Stimulated activated CD8-positive, alpha-beta memory T cell treated with anti-CD3 and anti-CD28 coated beads, Interleukin-12 subunit alpha, Interleukin-12 subunit beta, amount 100 ng/mL, for 4 hours (primary cell): ENCODE measurements at places on chromosomes 12 and 14.
A peak's percentile ranks its signal among the peaks of the same experiment; 100 is the strongest.

DNA sequence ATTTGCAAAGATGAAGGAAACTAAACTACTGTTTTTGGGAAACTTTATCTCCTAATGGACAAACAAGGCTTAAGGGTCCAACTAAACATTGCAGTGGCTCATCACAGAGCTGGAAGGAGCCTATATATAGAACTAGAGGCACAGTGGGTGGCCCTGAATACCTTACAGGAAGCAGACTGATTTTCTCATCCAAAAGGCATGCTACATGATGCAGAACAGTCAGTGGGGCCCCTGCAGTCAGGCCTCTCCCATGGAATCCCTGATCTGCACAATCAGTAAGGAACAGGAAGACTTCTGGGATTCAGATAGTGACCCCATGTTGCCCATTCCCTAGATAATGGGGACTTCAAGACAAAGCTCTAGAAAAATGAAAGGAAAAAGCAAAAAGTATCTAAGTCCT, 1.9 kb upstream of the LLPH start:
- no peak for DNase-seq

GRCh38 chr12:2805143-2805520, 7.3 kb upstream of the ITFG2 start:
- no peak for DNase-seq

GRCh38 chr12:69879007-69879960, 54.3 kb downstream of the MYRFL start:
- peak; percentile 15 for DNase-seq

DNA sequence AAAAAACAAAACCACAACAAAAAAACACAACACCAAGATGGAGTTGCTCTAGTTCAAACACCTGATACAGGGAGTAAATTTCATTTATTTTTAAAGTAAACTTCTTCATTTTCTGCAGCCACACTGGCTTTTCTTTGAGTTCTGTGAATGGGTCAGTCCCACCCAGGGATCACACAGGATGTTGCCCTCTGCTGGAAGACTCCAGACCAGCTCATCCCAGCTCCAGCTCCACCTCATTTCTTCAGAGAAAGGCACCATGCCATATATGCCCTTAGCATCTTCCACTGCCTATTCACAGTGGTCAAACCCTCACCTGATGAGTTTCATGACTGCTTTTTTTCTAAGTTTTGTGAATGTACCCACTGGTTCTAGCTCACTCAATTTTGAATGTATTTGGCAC, 8.0 kb downstream of the GLIPR1 start:
- no peak for DNase-seq

DNA sequence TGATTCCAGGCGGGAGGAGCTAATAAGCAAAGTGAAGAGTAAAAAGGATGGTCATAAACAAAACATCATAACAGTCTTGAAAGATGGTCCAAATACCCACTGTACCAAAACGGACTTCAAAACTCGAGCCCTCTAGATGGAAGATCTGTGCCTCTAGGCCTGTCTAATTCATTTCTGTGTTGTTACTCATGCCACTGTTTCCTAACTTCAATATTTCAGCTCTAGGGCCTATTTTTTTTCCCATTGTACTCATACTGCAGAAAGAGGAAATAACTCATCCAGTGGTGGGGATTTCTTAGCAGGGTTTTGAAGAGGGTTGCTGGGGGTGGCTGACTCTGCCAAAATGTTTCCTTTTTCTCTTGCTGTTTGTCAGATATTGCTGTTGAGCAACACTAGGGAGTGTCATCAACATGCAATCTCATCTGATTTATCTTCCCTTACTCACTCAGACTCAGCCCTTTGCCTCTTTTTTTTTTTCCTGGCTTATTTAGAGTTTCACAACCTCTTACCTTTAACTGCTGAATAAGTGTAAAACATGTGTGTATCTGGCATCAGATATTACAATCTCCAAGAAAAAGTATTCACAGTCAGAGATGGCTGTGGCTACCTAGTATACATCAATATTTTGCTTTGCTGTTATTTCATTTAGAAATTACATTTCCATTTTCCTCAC, 189.6 kb downstream of the DUSP6 start:
- DNase-seq, result peak; percentile 3

DNA sequence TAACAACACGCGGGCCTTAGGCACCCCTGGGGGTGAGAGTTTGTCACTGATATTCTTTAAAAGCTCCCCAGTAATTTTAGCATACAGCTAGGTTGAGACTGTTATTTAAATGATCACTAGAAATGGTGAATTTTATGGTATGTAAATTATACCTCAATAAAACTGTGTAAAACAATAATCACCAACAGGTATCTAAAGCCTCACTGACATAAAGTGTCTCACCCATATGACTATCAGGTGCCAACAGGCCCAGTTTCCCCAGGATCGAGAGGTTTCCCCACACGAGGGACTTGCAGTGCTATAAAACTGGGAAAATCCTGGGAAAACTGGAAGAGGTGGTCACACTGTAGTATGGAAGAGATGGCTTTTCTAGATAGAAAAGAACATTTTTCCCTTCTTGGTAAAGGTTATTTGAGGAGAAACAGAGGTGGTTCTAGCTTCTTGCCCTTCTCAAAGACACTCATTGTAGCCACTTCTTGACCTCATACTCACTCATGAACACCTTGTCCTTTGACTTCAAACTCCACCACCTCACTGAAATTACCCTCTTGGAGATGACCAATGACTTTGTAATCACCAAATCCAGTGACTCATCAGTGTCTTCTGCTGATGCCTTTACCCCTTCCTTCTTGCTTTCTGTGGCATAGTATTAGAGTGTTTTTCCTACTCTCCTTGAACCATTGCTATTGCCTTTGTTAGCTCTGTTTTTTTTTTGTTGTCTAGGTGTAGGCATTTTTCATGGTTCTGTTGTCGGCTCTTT, 24.8 kb upstream of the NUBPL start:
- DNase-seq, result no peak

- no peak for DNase-seq
These were observed 34.9 kb upstream of the CERS5 start for GRCh38 chr12:50201987-50202521.

- DNase-seq, result no peak
These were observed 78.5 kb downstream of the ADGRD1 start for GRCh38 chr12:131032082-131032750.

DNA sequence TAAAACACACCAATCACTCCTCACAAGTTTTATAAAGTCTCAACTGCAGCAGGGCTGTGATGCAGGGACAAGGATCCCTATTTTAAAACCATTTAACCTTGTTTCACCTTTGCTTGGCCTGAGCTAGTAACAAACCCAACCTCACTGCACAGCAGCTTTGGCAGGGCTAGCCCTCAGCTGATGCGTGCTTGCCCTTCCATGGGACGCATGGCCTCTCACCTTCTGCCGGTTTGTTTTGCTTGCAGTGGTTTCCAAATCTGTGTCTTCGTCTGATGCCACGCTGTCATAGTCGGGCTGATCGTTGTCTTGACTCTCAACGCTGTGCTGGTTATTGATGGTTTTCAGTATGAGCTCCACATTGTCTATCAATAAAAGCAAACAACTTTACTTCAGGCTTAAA, 43.3 kb downstream of the GIT2 start:
- no peak for DNase-seq

- no peak for DNase-seq
These were observed 55.2 kb downstream of the EFCAB11 start for GRCh38 chr14:89899291-89899690.

DNA sequence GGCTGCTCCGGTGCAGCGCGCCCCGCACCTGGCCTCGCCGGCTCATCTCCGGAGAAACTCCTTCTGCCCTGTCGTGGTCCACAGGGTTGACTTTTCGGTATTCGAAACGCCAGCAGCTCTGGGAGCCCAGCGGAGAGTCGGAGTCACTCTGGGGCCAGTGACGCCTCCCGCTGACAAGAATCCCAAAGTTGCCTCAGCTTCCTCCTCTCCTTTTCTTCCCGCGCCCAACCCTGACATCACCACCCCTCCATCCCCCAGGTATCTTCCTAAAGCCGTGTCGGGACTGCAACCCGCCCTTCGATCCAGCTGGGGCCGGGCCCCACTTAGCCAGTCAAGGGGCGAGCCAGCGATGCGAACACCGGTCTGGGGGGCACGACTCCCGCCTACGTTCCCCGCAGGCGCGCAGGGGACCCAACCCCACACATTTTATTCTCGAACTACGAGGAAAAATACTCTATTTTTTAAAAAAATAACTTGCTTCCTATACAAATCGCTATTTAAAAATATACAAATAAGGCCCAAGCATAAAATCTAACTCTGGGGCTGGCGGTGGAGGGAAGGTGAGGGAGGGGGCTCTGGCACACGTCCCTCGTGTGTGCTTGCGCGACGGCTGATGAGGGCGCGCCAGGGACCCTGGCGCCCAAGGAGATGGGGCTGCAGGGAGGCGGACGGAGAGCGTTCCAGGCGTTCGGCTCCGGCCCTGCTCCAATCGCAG, 2.1 kb downstream of the NKX2-8 start:
- DNase-seq, result no peak

- no peak for DNase-seq
These were observed 9.6 kb upstream of the IFI27L2 start for GRCh38 chr14:94139006-94139405.

DNA sequence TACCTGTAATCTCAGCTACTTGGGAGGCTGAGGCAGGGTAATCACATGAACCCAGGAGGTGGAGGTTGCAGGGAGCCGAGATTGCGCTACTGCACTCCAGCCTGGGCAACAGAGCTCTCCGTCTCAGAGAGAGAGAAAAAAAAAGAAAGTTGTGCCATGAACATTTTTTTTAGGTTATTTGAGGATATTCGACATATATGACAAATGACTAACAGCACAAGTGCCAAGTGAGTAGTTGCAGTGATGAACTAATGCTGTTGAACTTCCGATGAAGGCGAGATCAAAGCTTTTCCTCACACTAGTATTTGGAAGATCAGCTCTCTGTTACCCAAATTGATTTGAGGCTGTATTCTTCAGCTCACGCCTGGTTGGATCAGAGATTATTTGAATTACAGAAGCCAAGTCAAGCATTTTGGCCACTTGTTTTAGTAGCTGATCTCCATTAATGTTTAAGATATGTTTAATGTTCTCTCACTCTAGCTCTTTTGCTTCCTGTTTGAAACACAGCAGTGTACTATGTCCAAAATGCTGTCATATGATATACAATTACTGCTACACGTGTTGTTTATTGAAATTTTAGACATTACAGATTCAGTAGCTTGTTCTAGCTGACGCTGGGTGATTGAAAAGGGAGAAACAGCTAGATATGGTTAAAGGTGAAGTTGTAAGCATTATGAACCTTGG, 43.4 kb downstream of the WDR20 start:
- DNase-seq, result no peak

DNA sequence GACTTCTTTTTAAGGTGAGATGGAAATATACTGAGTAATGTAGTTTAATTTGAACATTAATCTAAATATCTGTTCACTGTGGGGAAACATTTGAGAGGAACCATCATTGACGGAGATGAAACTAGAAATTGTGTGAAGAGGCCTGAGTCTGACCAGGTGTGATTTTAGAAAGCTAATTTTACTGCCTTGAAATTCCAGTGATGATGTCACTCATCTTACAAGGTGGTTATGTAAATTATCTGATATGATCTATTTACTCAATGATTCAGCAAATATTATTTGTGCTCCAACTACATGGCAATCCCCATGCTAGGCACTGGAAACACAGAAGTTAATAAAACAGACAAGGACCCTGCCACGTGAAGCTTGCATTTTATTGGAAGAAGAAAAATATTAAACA, 435.7 kb upstream of the DCN start:
- no peak for DNase-seq

DNA sequence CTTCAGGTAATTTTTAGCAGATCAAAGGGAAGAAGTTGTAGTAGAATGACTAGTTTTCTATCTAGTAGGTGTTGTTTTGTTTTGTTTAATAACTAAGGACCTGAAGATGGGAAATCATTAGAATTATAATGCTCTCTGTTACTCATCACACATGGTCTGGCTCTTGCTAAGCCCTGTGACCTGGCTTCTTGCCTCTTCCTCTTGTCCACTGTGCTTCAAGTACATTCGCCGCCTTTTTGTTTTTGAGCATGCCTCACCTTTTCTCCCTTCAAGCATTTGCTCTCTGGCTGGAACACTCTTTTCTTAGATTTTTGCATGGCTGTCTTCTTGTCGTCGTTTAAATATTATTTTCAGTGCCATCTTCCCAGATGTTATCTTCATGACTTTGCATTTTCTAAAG, 47.7 kb downstream of the DAAM1 start:
- no peak for DNase-seq

DNA sequence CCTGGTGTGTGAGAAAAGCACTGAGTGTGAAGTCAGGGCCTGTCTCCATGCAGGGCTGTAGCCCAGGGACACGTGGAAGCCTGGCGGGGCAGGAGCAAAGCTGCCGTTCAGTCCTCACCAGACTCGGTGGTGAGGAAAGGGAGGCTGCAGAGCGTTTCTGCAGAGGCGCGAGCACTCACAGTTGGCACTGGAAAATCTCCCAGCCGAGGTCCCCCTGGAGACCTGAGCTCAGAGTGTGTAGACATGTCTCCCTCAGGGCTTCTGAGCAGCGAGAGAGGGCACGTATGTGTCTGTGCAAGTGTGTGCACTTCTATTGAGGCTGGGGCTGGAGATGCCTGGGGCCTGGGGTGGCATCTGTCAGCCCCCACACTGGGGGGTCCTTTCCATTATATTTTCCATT, 11.0 kb upstream of the HHIPL1 start:
- DNase-seq, result no peak

DNA sequence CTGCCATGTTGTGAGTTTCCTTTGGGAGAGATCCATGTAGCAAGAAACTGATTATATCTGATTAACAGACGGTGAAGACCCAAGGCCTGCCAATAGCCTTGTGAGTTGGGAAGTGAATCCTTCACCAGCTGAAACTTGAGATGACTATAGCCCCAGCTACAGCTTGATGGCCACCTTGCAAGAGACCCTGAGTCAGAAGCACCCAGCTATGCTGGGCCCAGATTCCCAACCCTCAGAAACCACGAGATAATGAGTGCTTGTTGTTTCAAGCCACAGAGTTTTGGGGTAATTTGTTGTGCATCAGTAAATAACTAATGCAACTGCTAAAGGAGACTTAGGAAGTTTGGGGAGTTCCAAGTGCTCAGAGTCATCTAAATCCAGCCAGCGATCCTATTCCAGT, 80.3 kb downstream of the AVPR1A start:
- DNase-seq, result no peak

DNA sequence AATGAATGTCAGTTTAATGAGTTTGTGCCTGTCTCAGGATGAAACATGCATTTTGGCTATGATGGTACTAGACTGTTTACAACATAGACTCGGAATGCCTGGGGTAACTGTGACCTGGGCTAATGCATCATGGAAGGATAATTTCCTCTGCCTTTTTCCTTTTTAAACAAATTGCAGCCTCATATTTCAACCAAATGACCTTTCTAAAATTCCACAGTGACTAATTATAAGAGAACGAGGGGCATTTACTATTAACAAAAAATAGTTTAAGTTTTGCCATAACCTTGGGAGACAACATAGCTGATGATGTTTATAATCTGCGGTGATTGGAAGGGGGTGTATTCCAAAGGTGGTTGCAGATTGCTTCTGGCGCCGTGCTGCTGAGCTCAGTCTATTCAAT, 1140.5 kb downstream of the GALC start:
- DNase-seq, result no peak
